ENCODE measurements at places on chromosomes 4 and X.

GRCh38 chr4:185665655-185666054 lies 130.3 kb upstream of the PDLIM3 start:
- no peak for DNase-seq

DNA sequence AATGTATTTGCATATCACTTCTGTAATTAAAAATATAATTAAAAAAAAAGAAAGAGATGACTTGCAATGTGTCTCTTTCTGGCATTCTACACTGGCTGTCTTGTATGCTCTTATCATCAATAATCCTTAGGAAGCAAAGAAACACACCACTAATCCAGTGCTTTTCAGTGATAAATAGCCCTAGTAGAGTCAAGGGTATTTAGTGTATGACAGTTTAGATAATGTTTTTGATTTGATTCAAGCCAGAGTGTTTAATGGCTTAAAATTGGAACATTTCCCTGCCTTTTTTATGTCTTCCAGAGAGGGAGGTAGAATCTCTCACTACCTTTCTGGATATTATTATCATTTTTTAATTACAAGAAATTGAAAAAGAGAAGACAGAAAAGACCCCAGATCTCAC lies 48.6 kb upstream of the CXCL8 start:
- no peak for DNase-seq

GRCh38 chr4:12588582-12588981 lies 895.6 kb downstream of the RAB28 start:
- DNase-seq: no peak

- no peak for DNase-seq
Measured at GRCh38 chrX:100606753-100607152, 22.0 kb downstream of the TNMD start.

DNA sequence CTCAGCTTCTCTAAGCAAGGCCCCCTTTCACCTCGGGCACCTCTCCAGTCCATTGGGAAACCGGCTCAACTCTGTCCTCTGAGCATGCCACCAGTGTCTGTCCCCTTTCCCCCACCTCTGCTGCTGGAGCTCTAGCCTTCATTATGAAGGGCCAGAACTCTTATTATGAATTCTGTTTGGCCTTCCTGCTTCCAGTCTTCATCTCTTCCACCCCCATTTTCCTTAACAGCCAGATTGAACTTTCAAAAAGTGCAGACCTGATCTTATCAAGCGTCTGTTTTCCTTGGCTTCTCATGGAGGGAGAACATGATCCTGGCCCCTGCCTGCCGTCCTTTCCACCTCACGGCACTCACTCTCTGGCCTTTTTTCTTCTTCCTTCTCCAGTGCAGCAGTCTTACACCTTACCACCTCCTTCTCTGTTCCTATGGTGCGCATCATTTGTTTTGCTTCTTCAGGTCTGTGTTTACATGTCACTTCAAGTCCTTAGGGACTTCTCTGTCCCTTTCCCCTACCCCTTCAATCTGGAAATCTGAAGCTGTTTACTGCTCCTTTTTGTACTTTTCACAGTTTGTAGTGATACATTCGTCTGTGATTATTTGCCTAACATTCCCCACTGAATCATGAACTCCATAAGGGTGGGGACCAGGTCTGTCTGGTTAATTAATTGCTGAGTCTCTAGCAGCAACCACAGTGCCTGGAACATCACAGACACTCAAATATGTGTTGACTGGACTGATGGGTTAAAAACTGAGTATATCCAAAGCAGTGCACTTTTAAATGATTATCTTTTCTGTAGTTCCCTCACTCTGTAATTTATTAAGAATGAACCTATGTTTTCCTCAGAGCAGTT lies 55.8 kb downstream of the FNIP2 start:
- DNase-seq: no peak

DNA sequence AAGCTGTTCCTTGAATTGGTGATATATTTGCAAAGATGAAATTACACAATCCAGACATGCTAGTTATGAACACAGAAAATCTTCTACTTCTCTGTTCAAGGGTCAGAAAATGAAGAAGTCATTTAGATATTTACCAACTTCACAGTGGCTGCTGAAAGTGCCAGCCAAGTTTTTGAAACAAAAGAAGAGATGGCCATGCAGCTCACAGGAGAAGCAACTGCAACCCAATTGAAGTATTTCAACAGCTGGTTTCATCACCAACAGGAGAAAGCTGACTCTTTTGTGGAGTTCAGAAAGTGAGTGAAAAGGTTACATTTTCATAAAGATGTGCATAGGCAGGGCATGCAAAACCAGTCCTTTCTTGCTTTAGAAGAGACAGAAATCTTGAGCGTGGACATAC lies 70.1 kb upstream of the LSM6 start:
- no peak for DNase-seq

- no peak for DNase-seq
Measured at GRCh38 chrX:155046129-155046810, 19.6 kb downstream of the FUNDC2 start.

- DNase-seq: no peak
Measured at GRCh38 chrX:132270699-132271098, 51.5 kb upstream of the RAP2C start.

- DNase-seq: no peak
Measured at GRCh38 chr4:10875144-10875799, 190.7 kb upstream of the CLNK start.

DNA sequence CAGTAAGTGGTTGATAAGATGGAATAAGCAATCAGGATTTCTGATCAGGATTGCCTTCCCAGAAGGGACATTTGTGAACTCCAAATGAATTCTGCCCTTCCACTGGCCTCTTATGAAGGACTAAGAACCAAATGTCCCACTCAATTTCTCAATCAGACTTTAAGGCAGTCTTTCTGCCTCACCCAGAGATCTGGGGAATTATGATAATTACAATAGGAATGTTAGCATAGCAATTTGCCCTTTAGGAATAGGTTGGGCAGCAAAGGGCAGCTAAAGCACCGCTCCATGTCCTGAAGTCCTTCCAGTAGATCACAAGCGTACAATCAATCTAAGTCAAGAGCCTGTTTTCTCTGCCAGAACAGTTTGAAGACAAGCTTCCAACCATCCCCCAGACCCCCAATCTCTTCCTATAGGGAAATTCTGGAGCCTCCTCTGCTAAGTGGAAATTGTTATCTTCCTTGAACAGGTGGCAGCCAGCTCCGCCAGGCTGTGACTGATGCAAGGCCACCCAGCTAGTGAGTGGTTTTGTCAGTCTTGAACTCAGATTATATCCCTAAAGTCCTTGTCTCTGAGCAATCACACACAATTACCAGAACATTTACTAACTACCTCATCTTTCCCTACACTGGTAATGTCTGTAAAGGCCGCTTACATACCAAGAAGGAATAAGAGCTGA lies 18.6 kb downstream of the NKX3-2 start:
- DNase-seq: no peak

DNA sequence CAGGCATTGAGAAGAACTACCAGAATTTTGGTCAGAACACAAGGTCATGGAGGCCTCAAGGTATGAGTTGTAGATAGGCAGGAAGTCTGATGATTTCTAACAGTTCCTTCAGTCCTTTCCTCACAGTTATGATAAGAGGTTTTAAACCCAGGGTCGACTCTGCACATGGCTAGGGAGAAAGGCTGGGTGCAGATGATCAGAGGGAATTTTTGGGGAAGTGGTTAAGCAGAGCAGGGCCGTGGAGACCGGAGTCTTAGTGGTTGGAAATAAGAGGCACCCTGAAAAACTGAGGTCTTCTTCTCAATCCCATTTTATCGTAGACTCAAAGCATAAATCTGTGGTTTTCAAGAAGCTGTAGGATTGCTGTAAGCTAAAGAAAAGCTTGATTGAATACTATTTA lies 118.5 kb upstream of the ANK2 start:
- DNase-seq: no peak

DNA sequence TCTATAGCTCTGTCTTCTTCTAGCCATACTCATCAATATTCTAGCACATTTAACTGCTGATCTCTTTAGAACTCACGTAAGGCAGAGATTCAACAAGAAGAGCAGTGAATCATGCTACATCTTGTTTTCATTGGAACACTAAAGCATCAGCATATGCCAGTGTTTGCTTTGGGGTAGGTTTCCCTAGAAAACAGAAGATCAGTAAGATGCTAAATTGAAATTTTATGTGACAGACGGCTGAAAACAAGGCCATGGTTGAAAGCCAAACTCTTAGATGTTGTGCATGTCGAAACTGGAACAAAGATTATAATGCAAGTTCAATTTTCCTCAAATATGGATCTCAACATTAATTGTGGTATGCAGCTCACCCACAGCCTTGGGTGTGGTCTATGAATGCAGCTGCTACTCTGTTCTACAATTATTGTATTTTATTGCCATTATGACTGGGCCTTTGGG lies 107.6 kb downstream of the PDLIM5 start:
- DNase-seq: no peak

GRCh38 chrX:77276742-77277141 lies 170.4 kb upstream of the FGF16 start:
- DNase-seq: no peak

GRCh38 chrX:153922932-153923857 lies 2.9 kb downstream of the ARHGAP4 start:
- no peak for DNase-seq

DNA sequence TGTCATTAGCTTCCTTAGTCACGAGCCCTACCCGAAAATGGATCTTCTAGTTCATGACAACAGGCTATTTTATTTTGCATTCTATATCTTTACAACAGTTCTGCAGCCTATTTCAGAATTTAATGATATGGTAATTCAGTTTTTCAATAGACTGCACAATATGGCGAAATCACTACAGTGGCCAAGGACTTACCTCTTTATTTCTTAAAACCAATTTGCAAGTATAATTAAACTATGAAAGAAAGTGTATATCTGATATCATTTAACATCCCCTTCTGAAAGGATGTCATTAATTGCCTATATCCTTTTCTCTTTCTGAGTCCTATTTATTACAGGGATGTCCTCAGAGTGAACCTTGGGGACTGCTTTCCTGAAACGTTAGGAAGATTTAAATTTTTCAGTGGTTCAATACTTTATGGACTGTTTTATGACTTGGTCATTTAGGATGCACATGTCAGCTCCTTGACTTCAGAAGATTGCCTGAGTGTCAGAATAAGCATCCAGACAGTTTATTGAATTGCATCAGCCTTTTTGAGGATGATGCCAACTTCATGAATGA lies 190.8 kb upstream of the GEMIN8 start:
- DNase-seq: no peak

- no peak for DNase-seq
Measured at GRCh38 chr4:169626331-169627282, 6.2 kb downstream of the CLCN3 start.

DNA sequence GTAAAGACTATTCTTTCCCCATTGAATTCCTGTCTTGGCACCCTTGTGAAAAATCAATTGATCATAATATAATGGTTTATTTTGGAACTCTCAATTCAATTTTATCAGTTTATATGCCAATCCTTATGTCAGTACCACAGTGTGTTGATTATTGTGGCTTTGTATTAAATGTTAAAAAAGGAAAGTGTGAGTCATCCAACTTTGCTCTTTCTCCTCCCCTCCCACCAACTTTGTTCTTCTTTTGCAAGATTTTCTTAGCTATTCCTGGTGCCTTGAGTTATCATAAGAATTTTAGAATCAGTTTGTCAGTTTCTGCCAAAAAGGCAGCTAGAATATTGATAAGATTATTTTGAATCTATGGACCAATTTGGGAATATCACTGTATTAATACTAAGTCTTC lies 11.2 kb upstream of the RNF175 start:
- DNase-seq: no peak

- no peak for DNase-seq
Measured at GRCh38 chrX:139194571-139195280, 335.8 kb upstream of the F9 start.

DNA sequence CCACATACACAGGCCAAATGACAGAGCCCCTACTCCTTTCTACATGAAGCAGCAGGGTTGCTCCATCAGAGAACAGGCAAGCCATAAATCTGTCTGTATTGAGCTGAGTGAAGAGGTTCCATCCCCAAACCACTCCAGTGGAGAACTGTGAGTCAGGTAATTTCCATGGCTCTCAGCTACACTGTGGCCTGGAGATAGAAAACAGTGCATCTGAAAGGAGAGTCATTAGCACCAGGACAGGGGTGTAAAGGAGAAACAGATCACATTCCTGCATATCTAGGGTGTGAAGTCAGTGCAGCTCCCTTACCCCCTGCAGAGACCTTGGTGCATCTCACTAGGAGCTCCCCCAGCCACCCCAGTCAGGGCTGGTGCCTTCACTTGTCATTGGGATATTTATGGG lies 314.7 kb downstream of the CHIC1 start:
- no peak for DNase-seq

GRCh38 chrX:141619336-141619735 lies 29.8 kb downstream of the SPANXA2 start:
- DNase-seq: no peak

DNA sequence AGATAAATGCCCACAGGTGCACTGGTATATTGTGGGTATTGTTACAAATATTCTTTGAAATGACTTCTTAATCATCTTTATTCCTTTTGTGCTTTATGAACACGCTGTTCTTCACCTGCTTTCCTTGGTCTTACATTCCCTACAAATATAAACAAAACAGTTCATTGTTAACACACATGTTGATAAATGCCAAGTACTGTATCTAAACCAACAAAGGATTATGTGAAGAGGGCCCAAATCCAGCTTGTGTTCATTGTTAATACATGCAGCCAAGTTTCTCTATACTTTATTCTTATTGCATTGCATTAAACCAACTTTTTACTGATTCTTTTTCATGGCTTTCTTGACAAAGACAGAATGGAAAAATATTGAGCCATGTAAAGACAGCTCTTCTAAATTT lies 42.8 kb downstream of the AREG start:
- no peak for DNase-seq

GRCh38 chr4:77074381-77074831 lies 1.4 kb downstream of the CCNI start:
- no peak for DNase-seq

GRCh38 chrX:123489011-123489410 lies 243.8 kb downstream of the THOC2 start:
- no peak for DNase-seq

DNA sequence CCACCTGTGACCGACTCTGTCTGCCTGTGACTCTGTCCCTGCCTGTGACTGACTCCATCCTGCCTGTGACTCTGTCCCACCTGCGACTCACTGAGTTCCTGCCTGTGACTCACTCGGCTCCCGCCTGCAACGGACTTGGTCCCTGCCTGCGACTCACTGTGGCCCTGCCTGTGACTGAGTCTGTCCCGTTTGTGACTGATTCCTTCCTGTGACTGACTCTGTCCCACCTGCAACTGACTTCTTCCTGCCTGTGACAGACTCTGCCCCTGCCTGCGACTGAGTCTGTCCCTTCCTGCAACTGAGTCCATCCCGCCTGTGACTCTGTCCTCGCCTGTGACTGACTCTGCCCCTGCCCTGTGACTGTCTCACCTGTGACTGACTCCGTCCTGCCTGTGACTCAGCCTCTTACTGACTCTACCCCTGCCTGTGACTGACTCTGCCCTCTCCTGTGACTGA lies 9.6 kb upstream of the UVSSA start:
- peak; percentile 46 for DNase-seq

- no peak for DNase-seq
Measured at GRCh38 chrX:1593286-1594271, 2.2 kb downstream of the AKAP17A start.

DNA sequence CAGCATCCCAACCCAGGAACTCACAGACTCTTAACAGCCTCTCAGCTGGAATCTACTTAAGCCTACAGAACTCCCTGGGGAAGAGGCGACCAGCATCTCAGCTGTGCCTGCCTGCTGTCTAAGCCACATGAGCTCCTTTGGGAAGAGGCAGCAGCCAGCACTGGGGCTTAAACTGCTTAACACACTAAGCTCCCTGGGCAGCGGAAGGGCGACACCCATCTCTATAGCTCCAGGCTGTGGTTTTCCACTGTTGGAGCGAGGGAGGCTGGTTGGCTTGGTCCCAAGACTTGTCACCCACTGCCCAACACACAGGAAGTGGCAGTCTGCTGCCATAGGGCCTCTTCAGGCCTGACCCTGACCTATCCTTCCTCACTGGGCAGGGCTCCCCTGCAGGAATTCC lies 1544.1 kb upstream of the ADGRL3 start:
- DNase-seq: no peak

Data from activated CD4-positive, alpha-beta T cell treated with anti-CD3 and anti-CD28 coated beads for 1 hour (primary cell).